ENCODE measurements at places on chromosomes 11 and 22. TPM values are rescaled to one million over a fixed set of nuclear protein-coding genes. Genes with fewer than 3 reads are reported as not detected.
A peak's percentile ranks its signal among the peaks of the same experiment; 100 is the strongest.

The RBFOX2 gene
- 136 TPM for total RNA-seq

The CDKN1C gene
- total RNA-seq, result 0.43 TPM

The FAT3 gene
- 1.9 TPM for total RNA-seq

The NAP1L4 gene
- 68.8 TPM for total RNA-seq

The FREY1 gene
- not detected for total RNA-seq

The CARD16 gene
- not detected for total RNA-seq

The LMNTD2 gene
- 0.22 TPM for total RNA-seq

The BATF2 gene
- total RNA-seq, result 4.0 TPM

The FADS2 gene
- total RNA-seq, result 5.2 TPM

The OPCML gene
- 1.6 TPM for total RNA-seq

The NXPE2 gene
- not detected for total RNA-seq

- peak; percentile 93 for DNase-seq
These were observed 84.6 kb downstream of the ETS1 start for GRCh38 chr11:128502726-128503125.

- no peak for DNase-seq
These were observed 8.6 kb upstream of the JAM3 start for GRCh38 chr11:134060316-134060715.

GRCh38 chr11:44018829-44019228 is 29.0 kb upstream of the ACCSL start:
- no peak for DNase-seq

GRCh38 chr11:17859552-17859951 is 125.0 kb downstream of the KCNC1 start:
- DNase-seq, result peak; percentile 18

DNA sequence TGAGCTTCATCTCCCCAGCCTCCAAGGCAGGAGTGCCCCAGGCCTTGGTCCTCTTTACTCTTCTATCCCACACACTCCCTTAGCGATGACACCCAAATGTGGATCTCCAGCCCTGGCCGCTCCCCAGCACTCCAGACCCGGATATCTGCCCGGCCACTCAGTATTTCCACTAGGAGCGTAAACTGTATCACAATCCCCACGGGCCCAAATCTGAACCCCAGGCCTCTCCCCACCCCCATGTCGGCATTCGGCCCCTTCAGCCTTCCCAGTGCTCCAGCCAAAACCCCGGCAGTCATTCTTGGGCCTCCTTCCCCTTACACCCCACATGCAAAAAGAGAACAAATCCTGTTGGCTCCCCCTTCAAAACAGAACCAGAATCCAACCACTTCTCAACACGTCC is 20.8 kb downstream of the WNT11 start:
- DNase-seq, result no peak

- no peak for DNase-seq
These were observed 43.4 kb downstream of the ZNF280B start for GRCh38 chr22:22465094-22465602.

- peak; percentile 89 for DNase-seq
These were observed 10.4 kb upstream of the THY1 start for GRCh38 chr11:119433358-119433725.

GRCh38 chr22:22546490-22546889 is 12.6 kb downstream of the PRAME start:
- DNase-seq, result peak; percentile 8

GRCh38 chr22:27998511-27999410 is 79.7 kb upstream of the PITPNB start:
- no peak for DNase-seq

DNA sequence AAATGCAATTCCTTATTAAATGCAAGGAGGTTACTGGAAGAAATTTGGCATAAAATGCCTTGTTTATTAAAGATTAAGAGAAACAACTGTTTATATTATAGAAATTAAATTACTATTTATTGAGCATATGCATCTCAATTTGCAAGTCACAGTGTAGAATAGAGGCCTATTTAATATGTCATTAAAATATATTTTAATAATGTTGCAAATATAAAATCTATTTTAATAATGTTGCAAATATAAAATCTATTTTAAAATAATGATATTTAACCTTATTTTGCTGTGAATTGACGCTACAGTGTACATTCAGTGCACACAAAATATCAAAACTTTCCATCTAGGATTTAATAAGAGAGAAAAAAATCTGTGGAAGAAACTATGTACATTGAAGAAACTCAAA is 188.1 kb downstream of the CNTN5 start:
- DNase-seq, result no peak

DNA sequence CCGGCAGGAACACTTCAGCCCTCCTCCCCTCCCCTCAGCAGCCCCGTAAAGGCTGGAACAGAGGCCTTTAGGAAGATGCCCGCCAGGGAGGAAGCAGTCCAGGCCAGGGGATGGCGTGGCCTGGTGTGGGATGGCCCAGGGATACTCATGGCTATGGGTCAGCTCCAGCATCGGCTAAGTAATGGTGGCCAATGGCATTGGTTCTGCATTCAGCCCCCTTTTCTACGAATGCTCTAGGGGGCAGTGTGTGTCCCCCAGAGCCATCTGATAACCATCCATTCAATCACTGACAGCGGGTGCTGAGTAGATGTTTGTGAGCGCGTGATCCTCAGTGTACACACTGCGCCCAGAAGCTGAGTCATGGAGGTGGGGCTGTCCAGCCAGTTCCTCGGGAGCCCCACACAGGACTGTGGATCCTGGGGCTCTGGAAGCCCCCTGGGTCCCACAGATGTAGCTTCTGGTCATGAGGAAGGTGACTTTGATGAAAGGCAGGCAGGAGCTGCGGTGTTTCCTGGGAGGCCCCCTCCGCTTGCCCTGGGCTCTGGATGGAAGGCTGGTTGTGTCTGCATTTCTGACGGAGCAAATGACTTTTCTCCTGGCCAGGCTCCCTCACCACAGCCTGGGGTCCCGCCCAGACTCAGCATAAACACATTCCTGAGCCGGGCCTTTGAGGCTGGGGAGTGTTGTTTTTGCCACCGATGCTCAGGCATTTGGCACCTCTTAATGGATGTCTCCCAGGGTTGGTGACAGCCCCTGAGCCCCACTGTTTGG is 46.5 kb downstream of the FBLN1 start:
- peak; percentile 97 for DNase-seq

DNA sequence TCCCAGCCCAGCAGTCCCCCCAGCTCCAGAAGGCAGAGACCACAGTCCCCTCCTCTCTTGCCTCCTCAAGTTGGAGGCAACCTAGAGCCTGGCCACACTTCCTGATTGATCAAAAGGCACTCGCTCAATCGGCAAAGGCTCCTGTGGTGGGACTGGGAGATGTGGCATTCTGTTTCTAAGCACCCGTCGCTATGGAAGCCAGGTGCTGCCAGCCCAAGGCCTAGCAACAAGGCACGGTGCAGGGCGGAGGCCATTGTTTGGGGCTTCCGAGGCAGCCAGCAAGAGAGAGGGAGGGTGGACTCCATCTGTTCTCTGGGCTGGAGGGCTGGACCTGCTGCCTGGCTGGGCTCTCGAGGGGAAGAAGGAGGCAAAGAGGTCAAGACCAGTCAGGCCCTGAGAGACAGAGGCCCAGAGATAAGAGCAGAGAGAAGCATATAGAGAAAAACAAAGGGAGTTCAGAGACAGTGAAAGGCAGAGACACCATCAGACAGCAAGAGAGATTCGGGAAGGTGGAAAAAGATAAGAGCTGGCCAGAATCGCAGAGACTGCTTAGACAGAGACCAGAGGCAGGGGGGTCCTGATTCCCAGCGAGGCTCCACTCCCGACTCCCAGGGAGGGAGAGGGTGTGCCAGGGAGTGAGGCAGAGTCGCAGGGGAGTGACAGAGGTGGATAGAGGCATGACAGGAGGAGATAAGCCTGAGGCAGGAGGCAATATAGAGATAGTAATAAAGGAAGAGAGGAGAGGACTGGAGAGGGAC is 21.2 kb downstream of the PDE2A start:
- DNase-seq, result no peak

GRCh38 chr11:62857541-62857982 is 18.2 kb upstream of the WDR74 start:
- no peak for DNase-seq

DNA sequence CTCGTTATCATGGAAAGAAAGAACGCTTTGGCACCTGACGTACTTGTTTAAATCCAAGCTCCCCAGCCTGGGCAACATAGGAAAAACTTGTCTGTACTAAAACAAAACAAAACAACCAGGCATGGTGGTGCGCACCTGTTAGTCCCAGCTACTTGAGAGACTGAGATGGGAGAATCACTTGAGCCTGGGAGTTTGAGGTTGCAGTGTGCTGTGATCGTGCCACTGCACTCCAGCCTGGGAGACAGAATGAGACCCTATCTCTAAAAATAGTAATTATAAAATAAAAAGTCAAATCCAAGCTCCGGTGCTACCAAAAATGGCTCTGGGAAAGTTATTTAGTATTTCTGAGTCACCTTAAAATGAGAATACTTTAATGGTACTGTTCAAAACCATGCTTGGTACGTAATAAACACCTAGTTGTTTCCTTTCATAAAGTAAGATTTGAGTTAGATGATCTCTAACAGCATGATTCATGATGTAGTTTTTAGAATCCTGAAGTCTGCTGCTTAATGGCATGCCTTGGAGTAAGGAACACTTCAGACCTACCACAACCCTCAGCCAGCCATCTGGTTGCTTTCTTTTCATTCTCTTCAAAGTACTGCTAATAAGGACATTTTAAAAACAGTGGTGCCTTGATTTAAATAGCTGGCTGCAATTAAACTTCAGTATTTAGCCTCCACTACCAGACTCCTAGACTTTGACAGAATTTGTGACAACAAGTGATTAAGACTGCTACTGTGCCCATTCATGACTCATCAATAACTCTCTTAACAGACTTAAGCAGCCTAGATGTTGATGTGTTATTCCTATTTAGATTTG is 8.4 kb downstream of the PPME1 start:
- DNase-seq, result peak; percentile 54

GRCh38 chr11:34027516-34028408 is 23.8 kb upstream of the CAPRIN1 start:
- no peak for DNase-seq

- DNase-seq, result peak; percentile 63
These were observed 6.3 kb downstream of the ARHGEF17 start for GRCh38 chr11:73314117-73314961.

DNA sequence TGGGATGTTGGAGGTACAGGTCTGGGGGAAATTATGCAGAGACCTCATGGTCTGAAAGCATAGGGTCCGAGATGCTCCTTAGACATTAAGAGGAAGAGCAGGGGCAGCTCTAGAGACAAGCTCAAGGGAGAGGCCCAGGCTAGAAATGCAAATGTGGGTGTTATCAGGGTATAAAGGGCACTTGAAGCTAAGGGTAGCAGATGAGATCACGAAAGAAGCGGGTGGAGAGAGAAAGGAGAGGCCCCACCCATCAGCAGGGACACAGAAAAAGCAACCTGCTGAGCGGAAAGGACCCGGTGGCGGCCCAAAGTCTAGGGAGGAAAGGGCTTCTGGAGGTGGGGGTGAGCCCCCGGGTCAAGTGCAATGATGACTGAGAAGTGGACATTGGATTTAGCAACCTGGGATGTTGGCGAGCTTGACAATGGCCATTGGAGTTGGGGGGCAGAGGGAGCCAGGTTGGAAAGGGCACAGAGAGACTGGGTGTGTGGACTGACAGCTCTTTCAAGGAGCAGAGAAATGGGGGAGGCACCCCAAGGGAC is 8.9 kb downstream of the TMPRSS6 start:
- no peak for DNase-seq

DNA sequence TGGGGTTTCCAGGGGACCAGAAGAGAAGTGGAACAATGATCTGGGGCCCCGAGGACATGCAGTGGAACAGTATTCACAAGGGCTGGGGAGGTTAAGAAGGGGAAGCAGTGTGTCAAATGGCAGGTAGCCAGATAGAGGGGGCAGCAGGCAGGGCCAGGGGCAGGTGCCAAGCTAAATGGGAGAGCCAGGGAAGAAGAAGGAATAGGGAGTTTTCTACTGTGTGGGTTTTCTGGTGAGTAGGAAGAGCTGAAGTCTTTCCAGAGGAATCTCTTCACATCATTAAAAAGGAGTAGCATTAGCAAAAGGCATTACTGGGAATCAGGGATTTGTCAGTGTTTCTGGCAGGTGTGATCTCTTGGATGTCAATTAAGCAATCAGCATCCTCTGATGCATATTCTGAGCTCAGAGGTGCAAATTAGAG is 55.8 kb downstream of the IRAG1 start:
- no peak for DNase-seq

- no peak for DNase-seq
These were observed 318.7 kb downstream of the TMEM135 start for GRCh38 chr11:87356428-87356827.

- DNase-seq, result no peak
These were observed 201.4 kb downstream of the BLID start for GRCh38 chr11:121914508-121915059.

DNA sequence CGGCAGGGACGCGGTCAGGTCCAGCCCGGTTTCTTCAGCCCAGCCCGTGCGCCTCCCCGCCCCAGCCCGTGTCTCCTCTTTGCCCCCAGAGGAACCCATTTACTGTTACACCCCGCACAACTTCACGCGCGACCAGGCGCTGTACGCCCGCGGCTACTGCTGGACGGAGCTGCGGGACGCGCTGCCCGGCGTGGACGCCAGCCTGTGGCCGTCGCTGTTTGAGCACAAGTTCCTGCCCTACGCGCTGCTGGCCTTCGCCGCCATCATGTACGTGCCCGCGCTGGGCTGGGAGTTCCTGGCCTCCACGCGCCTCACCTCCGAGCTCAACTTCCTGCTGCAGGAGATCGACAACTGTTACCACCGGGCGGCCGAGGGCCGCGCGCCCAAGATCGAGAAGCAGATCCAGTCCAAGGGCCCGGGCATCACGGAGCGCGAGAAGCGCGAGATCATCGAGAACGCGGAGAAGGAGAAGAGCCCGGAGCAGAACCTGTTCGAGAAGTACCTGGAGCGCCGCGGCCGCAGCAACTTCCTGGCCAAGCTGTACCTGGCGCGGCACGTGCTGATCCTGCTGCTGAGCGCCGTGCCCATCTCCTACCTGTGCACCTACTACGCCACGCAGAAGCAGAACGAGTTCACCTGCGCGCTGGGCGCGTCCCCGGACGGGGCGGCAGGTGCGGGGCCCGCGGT is 6.5 kb downstream of the PANX2 start:
- no peak for DNase-seq

GRCh38 chr11:2294926-2295290 is 6.8 kb downstream of the C11orf21 start:
- no peak for DNase-seq

- DNase-seq, result peak; percentile 89
These were observed 15.0 kb upstream of the SLC39A13 start for GRCh38 chr11:47393163-47394049.

GRCh38 chr11:133718238-133718637 is 127.1 kb downstream of the SPATA19 start:
- no peak for DNase-seq

DNA sequence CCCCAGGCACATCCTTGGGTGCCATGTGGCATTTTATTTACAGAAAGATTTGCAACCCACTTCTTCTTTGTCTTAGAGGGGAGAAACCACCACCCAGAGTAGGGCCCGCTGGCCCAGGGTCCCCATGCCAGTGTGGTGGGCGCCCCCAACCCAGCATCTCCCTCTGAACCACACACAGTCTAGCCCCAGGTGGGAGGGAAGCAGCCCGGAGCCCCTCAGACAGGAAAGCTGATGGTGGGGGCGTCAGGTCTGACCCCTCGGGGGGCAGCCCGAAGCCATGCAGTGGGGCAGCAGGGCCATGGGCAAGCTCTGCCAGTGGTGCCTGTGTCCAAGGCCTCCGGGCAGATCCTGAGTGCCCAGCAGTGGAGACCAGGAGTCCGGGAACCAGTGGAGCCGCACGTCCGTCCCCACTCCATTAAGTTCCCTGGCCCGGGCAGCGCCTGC is 11.7 kb downstream of the TRPM5 start:
- no peak for DNase-seq

Measured in GM23248 (cell line).